M059J (cell line): ENCODE measurements at places on chromosomes 7 and 10. TPM values are rescaled to one million over a fixed set of nuclear protein-coding genes. Genes with fewer than 3 reads are reported as not detected.
A peak's percentile ranks its signal among the peaks of the same experiment; 100 is the strongest.

GPR15LG gene
- total RNA-seq, result not detected in 2 replicates

DNA sequence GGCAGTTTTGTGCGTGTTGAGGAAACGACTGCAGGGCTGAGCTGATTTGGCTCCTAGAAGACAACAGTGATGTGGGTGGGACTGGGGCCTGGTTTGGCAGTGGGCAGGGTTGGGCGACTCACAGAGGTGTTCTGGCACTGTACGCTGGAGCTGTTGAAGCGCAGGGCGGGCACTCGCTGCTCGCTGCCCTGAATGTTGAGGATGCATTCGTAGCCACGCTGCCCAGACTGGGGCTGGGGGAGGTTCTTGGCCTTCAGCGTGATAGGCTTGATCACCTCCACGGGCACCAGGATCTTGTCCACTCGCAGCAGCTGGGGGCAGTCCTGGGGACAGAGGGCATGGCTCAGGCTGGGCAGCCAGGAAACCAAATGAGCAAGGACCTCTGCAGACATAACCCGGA, 365.4 kb downstream of the PLXNA4 start:
- DNase-seq, result no peak

RRP12 gene
- total RNA-seq, result 10.2 and 19.3 TPM in 2 replicates

- DNase-seq, result no peak
Measured at GRCh38 chr10:61621605-61622051, 41.1 kb upstream of the CABCOCO1 start.

DNA sequence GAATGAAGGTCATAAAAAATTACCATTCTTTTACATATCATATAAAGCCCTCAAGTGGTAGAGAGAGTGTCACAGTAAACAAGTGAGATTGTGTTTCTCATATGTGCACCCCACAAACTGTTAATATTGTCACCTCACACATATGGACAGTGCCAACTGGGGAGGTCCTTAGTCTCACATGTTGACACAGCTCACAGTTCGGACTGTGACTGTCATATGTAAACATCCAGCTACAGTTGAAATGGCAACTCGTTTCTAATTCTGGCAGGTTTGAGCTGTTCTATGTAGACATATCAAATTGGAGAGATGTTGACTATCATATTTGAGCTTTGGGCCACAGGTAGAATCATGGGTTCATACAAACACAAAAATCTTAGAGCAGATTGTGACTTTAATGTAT, 39.4 kb upstream of the ZNF107 start:
- no peak for DNase-seq

DNA sequence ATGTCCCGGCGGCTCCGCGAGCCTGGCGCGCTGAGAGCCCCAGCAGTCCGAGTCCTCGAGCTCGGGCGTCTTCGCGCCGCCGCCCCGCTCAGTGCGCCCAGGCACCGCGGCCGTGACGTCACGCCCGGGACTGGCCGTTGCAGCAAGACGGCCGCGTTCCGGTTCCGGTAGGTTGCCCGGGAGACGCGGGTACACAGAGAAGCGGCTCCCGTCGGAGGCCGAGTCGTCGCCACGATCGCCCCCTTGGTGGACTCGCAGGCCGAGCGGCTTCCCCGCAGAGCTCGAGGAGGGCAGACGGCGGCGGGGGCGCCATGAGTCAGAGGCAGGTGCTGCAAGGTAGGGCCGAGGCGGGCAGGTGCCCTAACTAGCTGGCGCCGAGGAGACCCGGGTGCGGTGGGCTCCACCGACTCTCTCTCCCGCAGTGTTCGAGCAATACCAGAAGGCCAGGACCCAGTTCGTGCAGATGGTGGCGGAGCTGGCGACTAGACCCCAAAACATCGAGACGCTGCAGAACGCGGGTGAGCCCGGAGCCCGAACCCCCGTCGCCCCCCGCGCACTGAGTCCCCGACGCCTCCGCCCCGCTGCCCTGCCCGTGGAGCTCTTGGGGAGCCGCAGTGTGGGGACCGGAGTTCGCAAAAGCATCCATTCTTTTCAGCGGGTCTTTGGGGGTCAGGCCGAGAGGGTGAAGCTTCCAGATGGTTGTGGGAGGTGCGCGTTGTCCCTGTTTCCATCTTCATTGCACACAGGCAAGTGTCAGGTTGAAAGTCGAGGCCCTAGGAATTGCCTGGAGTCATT, at the start of gene SPAG6:
TSS of gene SPAG6 (plus strand) at position 196 of the 795 bp plus-strand sequence. CDS start at position 312, 116 bp downstream.
- no peak for DNase-seq

VSTM2A gene
- total RNA-seq, result not detected in 2 replicates

DNA sequence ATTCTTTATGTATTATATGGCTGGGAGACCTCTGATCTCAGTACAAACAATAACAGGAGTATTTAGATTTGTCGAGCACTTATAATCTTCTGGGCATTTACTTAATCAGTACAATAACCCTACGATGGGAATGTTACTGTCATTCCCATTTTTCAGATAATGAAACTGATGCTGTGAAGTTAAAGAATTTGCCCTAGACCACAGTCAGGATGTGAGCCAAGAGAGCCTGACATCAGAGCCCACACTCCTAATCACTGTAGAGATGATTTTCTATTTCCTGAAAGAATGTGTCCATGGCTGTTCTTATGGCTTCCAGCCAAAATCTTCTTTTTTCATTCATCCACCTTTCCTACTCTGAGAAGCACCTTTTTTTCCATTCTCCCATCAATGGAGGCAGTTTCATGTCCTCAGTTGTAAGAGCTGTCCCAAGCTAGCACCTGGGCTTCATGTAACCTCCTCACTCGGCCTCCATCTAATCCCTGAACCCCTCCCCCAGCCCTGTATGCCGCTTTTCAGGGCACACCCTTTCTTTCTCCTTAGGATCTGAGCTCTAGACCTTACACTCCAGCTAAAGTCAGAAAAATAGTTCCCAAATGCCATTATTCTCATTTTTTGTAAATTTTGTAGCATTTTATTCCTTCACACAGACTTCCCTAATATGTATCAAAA, 12.2 kb upstream of the CAV1 start:
- peak; percentile 86 for DNase-seq

GRCh38 chr7:95687759-95688343, 84.5 kb upstream of the DYNC1I1 start:
- peak; percentile 51 for DNase-seq

DNA sequence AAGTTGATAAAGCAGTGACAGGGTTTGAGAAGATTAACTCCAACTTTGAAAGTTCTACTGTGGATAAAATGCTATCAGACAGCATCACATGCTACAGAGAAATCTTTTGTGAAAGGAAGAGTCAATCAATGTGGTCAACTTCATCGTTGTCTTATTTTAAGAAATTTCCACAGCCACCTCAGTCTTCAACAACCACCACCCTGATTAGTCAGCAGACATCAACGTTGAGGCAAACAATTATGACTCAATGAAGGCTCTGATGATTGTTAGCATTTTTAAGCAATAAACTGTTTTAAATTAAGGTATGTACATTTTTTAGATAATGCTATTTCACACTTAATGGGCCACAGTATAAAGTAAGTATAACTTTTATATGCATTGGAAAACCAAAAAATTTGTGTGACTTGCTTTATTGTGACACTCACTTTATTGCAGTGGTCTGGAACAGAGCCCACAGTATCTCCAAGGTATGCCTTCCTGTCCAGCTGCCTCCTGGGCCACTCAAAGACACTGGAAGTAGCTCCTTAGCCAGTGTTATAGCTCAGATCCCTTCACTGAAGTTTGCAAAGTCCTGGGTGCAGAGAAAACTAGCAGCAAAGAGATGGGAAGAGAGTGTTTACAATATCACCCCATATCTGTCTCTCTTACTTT, 293.1 kb downstream of the ARHGAP12 start:
- DNase-seq, result peak; percentile 39

GRCh38 chr10:74187237-74187636, 36.2 kb downstream of the ADK start:
- no peak for DNase-seq

AEBP1 gene
- total RNA-seq, result 0.44 TPM in 1 of 2 replicates, not detected in the other
